ENCODE measurements at places on chromosomes 6 and 20.

GRCh38 chr6:11439017-11439420, 98.5 kb upstream of the TMEM170B start:
- DNase-seq = no peak

- no peak for DNase-seq
These were observed 52.4 kb upstream of the IPCEF1 start for GRCh38 chr6:154408891-154409500.

DNA sequence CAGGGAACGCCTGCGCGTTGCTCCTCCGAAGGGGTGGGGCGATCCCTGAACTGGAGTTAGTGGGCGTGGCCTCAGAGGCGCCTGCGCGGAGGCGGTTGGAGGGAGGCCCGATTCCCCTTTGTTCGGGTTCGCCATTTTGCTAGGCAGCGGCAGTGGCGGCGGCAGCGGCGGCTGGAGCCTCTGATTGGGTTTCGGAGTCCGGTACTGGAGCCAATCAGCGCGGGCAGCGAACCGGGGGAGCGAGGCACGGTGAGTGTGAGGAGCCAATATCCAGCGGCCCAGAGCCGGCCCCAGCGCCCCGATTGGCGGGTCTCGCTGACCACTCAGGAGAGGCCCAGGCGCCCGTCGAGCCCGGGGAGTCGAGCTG, at the start of gene NFYA:
NFYA (plus strand) TSS at position 139 of the 367 bp plus-strand sequence. CDS start 6,116 bp downstream, outside the sequence.
- peak; percentile 99 for DNase-seq

DNA sequence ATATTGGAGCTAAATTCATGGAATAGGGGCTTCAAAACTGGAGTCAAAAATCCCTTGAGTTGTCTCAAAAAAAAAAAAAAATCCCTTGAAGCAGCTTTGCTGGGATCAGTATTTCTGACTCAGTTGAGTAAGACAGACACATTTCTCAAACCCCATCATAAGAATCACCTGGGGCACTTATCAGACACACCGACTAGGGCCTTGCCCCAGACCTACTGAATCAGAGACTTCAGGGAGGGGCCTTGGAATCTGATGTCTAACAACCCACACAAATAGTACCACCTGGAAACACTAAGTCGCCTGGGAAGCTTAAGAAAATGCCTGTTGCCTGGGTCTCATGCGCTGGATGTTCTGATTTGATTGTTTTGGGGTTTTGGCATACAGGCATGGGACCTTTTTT, 44.9 kb upstream of the RNF144B start:
- no peak for DNase-seq

DNA sequence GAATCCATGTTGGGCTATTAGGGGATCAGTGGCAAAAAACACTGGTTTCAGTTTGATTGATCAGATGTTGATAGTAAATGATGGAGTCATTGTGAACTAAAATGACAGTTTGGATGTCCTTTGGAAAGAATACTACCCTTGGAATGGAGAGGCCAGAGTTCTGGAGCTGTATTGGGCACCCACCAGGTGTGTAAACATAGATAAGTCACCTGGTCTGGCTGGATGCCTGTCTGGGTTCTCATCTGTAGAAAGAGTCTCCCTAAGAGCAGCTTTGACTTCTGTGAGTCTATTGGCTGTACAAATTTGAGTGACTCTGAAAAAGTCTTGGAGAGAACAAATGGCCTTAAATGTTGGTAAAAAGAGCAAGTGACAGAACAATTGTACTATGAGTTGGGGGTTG, 115.0 kb downstream of the SCP2D1 start:
- no peak for DNase-seq

DNA sequence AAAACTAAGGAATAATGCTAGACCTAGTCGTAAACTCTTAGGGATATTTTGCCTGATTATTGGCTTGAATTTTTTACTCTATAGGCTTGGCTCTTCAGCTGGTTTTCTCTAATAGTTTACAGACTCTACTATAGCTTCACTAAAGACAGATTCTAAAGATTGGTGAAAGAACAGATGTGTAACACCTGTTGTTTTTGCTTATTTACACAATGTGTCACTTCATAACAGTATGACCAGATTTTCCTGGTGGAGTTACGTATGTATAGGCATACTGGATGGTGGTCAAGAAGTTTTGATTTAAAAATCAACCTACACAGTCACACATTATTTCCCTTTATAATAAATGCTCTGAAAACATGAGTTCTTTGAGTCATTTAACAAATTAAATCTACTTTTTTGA, 4.8 kb downstream of the COL19A1 start:
- no peak for DNase-seq

- no peak for DNase-seq
These were observed 63.0 kb downstream of the RIPOR3 start for GRCh38 chr20:50628332-50628731.

DNA sequence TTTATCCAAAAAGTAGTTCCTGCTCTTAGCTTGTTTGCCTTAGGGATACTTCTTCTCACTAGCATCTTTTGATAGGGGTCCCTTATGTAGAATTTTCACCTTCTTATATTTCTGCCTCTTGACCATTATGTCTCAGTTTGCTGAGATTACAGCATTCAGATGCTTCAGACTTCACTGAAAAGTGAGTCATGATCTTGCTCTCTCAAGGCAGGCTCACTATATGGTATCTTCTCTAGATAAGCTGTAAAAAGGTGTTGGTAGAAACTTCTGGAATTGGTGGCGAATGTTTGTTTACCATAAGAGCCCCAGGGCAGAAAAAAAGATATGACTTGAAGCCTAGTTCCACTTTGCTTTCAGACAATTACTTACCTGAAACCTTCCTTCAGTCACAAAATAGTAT, 19.7 kb downstream of the GTPBP2 start:
- no peak for DNase-seq

GRCh38 chr6:69735027-69735426, 61.8 kb downstream of the LMBRD1 start:
- DNase-seq = no peak

DNA sequence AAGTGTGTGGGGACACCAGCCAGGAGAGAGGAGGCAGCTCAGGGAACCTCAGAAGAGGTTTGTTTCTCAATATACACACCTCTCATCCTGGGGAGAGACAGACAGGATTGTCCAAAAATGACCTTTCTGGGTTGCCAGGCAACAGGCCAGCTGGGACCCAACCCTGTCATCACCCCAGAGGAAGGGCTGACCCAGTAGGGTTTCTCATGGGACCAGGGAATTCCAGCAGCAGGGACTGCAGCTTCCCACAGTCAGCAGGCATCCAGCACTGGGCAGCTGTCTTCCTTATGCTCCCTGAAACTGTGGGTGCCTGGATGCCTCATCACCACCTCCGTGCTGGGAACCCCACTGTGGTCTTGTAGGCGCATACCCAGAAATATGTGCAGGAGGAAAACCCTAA, 1.3 kb downstream of the C20orf202 start:
- DNase-seq = no peak

GRCh38 chr20:52791091-52791490, 181.1 kb upstream of the TSHZ2 start:
- no peak for DNase-seq

GRCh38 chr20:6024768-6025167, 29.1 kb downstream of the LRRN4 start:
- no peak for DNase-seq

DNA sequence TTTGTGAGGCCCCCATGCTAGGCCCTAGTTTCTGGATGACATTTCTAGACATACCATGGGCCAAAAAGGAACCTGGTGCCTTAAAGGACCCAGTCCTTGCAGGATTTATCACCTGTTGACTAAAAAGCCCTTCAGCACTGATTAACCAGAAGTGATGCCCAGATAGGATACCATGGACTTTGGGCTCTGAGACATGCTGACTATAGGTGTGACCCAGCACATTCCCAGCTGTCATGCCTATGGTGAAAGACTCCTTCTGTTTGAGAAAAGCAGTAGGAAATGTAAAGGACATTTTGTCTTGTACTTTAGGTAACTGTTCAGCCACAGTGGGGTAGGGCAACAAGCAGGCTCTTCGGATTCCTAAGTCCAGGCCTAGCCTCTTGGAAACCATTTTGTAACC, 724.2 kb downstream of the CD109 start:
- DNase-seq = no peak

DNA sequence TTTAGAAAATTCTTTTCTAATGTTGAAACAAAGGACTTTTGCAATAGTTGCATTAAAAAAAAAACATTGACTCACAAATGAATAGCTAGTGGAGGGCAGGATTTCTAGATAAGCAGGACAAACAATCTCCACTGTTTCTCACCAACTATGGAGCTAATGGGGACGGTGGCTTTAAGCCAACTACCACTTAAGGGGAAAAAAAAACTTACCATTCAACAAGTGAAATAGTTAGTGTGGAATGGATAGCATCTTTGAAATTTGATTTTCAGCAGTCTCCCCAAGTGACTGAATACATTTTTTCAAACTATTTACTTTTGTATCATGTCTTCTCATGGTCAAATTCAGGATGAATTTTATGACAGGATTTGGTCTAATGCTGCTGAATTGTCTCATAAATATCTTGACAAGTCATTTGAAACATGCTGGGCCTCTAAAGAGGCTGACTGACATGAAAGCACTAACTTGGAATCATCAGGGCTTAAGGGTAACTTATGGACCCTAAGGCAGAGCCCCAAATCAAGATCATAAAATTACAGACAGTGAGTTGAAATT, 100.5 kb downstream of the EYA4 start:
- DNase-seq = peak; percentile 95

DNA sequence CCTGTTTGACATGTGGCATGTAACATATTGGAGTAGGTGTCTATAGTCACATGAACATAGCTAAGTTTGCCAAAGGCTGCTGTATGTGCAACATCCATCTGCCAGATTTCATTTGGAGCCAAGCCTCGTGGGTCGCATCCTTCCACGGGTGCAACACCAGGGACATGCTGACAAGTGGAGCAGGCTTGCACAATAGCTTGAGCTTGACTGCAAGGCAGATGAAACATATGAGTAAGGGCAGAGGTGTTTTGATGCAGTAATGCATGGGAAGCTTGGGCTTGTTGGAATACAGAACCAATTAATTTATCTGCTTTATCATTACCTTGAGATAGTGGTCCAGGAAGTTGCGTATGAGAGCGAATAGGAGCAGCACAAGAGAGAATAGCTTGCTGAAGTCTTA, 74.1 kb upstream of the BTN3A2 start:
- DNase-seq = no peak

DNA sequence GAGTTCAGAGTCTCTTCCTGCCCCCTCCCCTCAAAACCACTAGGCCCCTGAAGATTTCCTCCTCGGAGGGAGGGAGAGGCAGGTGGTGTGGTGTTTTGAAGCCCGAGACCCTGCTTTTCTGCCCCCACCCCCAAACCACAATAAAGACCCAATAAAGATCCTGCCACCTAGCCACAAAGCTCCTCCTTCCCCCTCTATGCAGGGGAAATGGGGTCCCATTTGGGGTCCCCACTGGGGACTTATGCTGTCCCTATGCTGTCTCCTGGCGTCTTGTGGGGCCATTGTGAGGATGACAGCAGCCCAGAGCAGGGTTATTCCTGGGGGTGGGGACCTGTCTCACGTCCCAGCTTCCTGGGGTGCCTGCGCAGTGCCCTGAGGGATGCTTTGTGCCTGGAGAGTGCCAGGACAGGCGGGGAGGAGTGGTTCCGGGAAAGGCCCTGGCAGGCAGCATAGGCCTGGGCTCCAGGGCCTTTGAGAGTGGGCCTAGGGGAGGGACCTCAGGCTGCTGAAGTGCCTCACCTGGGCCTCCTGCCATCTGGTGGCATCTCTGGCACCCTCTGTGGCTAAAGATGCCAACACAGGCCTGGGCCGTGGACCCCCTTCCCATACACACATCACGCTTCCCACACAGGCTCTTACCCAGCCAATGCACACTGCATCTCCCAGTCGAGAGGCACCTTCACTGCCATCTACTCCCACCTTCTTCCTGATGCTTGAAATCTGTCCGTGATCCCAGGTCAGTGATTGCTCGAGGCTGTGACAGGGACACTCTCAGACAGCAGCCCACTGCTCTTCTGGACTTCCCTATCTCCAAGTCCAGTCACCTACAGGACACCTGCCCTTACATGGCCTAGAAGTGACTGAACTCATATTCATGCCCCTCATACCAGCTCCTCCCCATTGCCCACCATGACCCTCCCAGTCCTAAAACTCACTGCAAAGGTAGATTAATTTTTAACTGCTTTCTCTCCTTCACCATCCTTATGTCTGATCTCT, 7.9 kb upstream of the ARMC12 start:
- DNase-seq = no peak

DNA sequence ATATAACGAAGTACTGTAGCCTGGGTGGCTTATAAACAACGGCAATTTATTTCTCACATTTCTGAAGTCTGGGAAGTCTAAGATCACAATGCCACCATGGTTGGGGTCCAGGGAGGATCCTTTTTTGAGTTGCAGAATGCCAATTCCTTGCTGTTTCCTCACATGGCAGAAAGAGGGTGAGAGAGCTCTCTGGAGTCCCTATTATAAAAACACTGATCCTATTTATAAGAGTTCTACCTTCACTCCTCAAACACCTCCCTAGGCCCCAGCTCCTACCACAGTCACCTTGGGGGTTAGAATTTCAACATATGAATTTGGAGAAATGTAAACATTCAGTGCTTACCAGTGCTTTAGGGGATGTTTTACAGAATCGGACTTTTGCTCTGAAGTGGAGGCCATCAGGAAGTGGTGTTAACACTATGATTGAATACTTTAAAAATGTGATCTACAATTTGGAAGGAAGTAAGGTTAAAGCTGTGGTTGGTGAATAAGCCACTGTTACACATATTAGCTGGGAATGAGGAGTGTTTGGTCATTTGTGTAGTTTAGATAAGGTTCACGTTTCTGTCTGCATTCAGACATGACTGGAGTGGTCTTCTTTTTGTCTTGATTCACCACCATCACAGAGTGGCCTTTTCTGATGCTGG, 79.9 kb upstream of the SPTLC3 start:
- peak; percentile 87 for DNase-seq
